Stimulated activated CD8-positive, alpha-beta memory T cell treated with anti-CD3 and anti-CD28 coated beads, Interleukin-7, amount 100 ng/mL, for 48 hours (primary cell): ENCODE measurements at places on chromosomes 6 and 20.

DNA sequence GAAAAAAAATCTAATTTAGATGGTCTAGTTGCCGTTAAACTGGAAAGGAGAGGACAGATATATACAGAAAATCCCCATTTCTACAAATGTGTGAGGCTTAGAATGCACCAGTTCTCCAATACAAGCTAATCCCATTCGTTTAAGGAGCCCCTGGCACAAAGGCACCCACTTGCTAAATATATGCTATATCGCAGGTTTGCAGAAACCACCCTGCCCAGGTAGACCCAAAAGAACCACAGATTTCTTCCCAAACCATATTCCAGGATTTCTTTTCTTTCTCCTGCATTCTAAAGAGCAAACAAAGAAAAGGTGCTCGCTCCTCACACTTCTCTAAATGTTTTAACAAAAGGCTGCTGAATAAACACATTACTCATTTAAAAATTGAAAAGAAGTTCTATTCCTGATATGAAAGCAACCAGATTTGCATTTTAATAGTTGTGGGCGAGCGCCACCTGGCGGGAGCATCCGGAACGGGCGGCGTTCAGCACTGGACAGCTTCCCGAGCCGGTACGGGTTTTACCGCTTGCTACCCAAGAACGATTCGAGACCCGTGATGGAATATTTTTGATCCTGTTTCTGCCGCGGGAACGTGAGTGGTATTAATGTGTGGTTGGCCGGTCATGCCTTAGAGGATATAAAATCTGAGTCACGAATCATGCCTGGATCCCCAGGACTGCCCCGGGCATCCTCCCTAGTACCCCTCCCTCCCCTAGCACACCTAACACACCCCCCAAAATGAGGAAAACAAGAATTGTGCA is 2.1 kb downstream of the PTPRT start:
- DNase-seq = peak; percentile 26

GRCh38 chr20:3371754-3372153 is 35.7 kb downstream of the DNAAF9 start:
- no peak for DNase-seq

- DNase-seq = no peak
Observed at GRCh38 chr20:22268675-22269074, 315.7 kb downstream of the FOXA2 start.

GRCh38 chr6:126720304-126720703 is 380.4 kb downstream of the CENPW start:
- no peak for DNase-seq

- no peak for DNase-seq
Observed at GRCh38 chr6:10485406-10485805, 35.7 kb upstream of the GCNT2 start.
